Right ventricle myocardium inferior (tissue), 1 donor: ENCODE measurements at places on chromosomes 11 and 22. TPM values are rescaled to one million over a fixed set of nuclear protein-coding genes. Genes with fewer than 3 reads are reported as not detected.
A peak's percentile ranks its signal among the peaks of the same experiment; 100 is the strongest.

- no peak for DNase-seq
Observed at GRCh38 chr11:21622995-21623394, 569.9 kb upstream of the ANO5 start.

DNA sequence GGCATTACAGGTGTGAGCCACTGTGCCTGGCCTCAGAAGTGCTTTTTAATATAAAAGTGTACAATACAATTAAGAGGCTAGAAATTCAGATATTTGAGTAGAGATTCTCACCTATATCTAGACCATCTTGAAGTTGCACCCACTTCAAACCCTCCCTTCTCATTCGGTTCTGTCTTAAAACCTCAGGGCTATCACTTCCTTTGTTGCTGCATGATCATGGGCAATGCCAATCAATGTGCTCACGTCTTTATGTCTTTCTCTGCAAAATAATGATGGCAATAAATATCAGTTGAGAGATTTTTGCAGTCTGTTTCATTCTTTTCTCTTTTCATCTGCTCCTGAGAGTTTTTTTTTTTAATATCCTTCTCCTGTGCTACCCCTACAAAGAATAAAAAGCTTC, 9.3 kb upstream of the NUP160 start:
- DNase-seq: no peak

- DNase-seq: no peak
Observed at GRCh38 chr11:130945896-130946295, 29.6 kb upstream of the SNX19 start.

DNA sequence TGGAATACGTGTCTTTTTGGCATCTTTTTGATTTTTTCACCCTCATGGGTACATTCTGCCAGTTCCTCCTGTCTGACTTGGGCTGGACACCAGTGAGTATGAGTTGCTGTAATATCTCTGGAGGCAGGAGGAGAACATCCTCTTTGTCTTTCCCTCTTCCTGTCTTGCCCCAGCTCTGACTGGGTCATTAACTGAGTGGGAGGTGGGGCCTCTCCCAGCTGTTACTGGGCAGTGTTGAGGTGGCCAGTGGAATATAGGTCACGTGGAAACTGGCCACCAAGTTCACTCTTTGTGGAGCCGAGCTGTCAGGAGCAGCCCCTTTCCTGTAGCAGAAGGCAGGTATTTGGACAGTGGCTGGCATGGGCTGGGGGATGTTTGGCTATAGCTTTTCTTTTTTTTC, 2.2 kb downstream of the GLB1L2 start:
- no peak for DNase-seq

- no peak for DNase-seq
Observed at GRCh38 chr22:46848197-46848596, 85.7 kb downstream of the TBC1D22A start.

DNA sequence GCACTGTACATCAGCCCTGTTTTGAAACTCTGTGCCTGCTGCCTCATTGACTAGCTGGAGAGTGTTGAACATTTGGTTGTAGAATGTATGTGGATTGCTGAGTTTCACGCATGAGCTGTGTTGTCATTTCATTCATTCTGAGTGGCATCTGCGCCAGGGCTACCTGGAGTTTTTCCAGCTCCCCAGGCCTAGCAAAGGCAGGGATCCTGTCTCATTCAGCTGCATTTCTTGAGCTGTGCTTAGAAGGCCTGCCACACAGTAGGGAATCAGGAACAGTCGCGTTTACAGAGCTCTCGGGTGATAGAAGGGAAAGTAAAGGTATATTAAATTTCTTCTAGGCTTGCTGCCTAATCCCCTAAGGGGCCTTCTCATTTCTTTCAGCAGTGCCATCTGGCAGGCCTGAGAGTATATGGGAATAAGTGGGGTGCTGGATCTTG, 44.3 kb downstream of the PTPRJ start:
- DNase-seq: no peak

DNA sequence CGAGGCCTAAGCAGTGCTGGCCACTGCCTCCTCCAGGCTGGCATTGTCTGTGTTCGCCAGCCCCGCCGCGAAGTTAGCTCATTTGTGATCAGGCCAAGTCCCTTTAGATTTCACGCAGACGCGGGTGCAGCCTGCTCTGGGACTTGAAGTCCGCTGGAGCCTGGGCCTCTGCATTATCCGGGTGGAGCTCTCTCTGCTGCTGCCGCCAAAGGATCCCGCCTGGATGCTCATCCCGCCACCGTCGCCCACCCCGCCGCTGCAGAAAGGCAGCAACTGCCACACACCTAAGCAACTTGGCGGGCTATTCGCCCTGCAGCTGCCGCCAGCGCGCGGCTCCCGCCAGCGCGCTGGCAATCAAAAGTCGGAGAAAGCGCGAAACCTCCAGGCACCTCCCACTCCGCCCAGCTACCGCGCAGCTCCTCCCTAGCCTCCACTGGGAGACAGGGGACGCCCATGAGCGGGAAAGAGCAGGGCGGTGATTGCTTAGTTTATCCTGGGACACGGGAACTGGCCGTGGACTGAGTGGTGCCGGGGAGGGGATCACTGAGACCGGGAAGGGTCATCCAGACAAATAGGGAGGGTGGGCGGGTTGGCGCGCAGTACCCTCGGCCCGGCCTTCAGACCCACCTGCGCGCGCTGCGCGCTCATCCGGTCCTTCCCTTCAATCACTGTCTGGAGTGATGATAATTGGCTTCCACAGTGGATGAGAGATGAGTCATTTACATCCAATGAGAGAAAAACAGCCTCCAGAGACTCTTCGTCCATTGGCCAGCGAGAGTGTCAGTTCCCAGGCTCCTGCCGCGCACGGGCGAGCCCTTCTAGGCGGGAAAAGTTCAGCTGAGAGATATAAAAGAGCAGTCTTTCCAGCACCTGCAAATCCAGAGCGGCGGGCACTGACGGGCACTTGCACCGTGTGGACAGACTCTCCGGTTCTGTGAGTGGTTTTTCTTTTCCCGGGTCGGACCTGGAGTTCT, at the start of gene FAM111B:
Gene FAM111B, plus strand, starts transcription at position 875 of the 974 bp plus-strand sequence. CDS start 2,389 bp downstream, outside the sequence.
- DNase-seq: peak; percentile 89

- no peak for DNase-seq
Observed at GRCh38 chr11:103601225-103601846, 435.1 kb upstream of the DDI1 start.

DNA sequence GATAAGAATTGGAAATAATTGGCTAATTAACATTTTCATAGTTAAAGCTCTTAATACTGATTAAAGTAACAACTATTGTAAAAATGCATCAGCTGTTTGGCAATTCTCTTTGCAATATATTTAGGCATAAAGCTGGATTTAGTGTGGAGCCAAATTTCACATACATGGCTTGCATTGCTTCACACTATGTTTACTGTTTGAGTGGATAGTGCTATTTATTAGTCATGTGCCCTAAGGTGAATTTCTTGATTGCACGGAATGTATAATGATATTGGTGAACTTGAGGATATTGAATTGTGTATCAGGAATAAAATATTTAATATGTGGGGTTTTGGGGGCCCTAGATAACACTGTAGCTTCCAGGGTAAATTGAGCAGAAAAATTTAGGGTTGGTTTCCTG, 100.9 kb downstream of the AASDHPPT start:
- DNase-seq: no peak

GRCh38 chr11:14446701-14447169, 52.9 kb downstream of the COPB1 start:
- no peak for DNase-seq

DNA sequence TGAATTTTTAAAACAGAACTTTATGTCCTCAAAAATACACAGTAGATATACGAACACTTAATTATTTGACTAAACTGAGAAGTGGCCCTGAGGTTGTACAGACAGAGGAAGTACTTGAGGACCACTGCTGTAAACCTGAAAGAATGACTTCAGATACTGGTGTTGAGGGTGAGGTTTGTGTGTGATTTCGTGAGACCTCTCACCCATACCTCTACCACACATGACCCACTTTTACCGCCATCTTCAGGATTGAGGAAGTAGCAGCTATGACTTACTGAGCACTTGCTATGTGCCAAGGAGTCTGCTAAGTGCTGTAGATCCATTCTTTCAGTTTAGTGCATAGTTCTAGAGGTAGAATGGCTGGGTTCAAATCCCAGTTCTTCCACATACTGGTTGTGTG, 21.9 kb downstream of the MMP13 start:
- DNase-seq: no peak

DNA sequence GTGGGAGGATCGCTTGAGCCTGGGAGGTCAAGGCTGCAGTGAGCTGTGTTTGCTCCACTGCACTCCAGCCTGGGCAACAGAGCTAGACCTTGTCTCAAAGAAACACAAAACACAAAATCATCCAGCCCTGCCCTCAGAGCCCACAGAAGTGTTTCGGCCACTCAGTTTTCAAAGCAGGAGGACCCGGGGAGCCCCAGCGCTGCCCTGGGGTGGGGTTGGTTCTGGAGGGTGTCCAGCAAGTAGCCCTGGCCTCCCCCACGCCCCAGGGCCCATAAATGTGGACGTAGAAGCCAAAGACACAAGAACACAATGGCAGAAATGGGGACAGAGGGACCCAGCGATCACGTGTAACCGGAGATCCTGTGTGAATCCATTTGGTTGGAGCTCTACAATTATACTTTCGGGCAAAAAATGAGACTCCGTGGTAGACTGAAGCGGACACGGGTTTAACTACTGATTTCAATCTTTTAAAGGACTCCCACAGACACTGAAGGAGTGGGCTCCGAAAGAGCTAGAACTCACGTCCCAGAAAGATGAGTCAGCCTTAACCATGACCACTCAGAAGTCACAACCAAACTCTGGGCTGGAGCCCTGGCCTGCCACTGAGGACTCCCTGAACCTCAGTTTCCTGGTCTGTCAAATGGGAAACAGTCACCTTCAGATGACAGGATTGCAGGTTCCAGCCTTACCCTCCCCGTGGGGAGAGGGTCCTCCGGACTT, 9.0 kb upstream of the CYTH4 start:
- no peak for DNase-seq

DNA sequence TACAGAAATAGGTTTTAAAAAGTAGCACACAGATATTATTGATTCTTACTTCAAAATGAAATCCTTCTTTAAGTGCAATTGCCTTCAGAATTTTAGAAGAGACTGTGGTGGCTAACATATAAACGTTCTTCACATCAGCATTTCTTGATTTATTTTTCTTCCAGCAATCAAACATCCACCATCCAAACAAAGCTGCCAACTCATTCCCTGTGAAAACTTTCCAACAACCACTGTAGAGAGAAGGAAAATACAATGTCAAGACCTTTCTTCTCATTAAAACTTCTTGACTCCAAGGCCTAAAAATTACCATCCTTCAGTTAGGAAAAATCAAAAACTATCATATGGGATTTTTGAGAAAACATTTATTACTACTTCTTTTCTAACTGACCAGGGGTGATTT, 34.0 kb upstream of the P4HA3 start:
- DNase-seq: no peak

- DNase-seq: peak; percentile 67
Observed at GRCh38 chr11:111976767-111977145, 39.6 kb downstream of the DIXDC1 start.

- DNase-seq: no peak
Observed at GRCh38 chr22:17781319-17782031, 7.2 kb upstream of the BID start.

DNA sequence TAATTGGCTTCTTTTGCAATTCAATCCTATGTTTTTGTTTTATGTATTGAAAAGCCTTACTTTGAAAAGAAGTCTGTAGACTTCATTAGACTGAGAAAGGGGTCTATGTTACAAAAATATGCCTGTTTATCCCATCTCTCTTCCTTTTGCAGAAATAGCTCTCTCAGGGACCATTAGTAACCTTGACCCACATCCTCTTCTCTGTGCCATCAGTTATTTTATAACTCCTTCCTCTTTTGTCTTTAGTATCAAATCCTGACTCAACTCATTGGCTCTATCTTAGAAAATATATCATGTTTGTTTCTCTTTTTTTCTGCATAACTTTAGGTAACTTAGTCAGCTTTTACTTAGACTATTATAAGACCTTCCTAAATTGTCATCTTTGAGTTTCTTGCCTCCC, 20.3 kb downstream of the ZC3H12C start:
- DNase-seq: no peak

GRCh38 chr11:123683428-123684170, 29.2 kb upstream of the SCN3B start:
- no peak for DNase-seq

DNA sequence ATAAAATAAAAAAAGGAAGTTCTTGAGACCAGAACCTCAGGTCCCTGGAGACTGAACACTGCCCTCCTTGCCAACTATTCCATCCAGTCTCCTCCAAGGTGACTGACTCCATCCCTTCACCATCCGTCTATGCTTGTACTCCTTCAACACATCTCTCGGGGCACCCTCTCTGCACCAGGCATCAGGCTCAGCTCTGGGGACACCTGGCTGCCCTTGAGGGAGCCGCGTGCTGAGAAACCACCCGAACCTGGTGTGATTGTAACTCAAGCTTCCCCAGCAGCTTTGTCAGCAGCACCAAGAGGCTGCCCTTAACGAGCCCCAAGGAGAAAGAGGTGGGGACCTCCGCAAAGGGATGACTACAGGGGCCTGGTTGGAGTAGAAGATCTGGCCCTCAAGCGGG, 1.7 kb downstream of the PTPN5 start:
- no peak for DNase-seq

- DNase-seq: no peak
Observed at GRCh38 chr11:47514825-47515647, 37.9 kb downstream of the CELF1 start.

DNA sequence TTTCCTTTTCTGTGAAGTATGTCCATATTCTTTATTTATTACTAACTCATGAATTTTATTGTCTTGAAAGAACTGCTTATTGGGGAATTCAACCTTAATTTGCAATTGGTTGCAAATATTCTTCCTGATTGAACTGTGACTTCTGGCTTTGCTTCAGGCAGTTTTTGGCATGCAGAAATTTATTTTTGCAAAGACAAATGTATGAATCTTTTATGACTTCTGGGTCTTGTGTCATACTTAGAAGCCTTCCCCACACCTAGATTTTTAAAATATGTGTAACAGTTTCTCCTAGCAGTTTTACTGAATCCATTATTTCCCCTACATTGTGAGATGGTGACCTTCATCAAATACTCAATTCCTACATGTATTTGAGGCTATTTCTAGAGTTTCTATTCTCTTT, 12.3 kb downstream of the MRE11 start:
- no peak for DNase-seq

- no peak for DNase-seq
Observed at GRCh38 chr11:128331317-128331716, 256.0 kb downstream of the ETS1 start.

The ANKRD42 gene
- total RNA-seq: 4.7 TPM

The PYGM gene
- 179 TPM for total RNA-seq

The APOL4 gene
- 6.9 TPM for total RNA-seq

The KRTAP5-1 gene
- not detected for total RNA-seq

The C11orf98 gene
- total RNA-seq: 33.0 TPM

The CCDC116 gene
- 0.16 TPM for total RNA-seq

The PANX3 gene
- total RNA-seq: not detected
